MM.1S (cell line): ENCODE measurements at places on chromosomes 5 and 9.

DNA sequence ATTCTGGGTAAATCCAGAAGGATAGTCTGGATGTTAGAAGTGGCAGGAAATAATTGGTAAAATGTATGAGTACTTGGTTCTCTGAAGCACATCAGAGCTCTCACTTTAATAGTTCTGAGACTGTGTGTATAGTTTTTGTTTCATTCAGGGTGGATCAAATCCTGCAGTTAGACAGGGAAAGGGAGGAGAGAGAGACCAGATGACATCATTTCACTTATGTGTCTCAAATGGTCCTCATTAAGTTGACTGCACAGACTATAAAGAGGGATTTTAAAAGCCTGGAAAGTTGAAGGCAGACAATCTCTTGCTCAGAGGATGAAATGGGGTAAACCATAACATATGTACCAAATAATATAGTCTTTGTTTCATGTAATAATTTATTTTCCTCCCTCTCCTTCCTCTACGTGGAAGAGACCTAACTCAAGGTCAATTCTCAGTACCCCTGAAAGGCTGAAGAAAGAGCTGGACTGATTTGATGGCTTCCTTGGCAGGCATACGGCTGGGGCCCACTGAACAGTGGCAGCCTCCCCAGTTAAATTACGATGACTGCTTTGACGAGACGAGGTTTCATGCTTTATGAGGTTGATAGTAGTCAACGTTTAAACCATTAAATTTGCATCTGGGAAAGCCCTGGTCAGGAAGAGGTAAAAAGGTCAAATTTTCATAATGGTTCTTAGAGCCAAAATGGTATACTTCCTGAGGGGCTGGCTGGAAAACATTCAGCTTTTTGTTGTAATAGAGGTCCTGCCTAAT is 395.1 kb upstream of the RPS23 start:
- DNase-seq, result no peak

GRCh38 chr5:61449804-61450492 is 117.9 kb downstream of the ZSWIM6 start:
- no peak for DNase-seq

GRCh38 chr5:16695779-16696178 is 79.0 kb upstream of the RETREG1 start:
- no peak for DNase-seq

DNA sequence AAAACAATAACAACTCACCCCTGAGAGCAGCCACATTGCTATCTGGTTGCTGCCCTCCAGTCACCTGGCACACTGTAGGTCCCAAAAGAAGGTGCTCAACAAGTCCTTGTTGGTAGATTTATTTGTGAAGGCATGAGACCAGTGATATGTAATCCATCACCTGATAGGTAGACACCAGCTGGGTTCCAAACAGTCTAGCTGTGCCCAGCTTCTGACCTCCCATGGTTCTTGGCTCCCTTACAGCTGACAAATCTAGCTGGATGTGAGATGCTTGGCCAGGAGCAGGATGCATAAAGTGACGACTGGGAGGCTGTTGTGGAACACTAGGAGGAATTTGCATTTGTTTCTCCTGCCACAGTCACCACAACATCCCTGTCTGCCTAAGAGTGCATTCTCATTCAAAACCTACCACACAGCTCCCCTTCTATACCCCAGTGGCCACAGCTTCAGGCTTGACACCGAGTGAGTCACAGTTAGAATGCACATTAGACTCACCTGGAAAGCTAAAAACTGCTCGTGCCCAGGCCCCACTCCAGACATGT is 7.8 kb upstream of the VLDLR start:
- no peak for DNase-seq

GRCh38 chr5:150176745-150177477 is 10.3 kb downstream of the CDX1 start:
- no peak for DNase-seq

DNA sequence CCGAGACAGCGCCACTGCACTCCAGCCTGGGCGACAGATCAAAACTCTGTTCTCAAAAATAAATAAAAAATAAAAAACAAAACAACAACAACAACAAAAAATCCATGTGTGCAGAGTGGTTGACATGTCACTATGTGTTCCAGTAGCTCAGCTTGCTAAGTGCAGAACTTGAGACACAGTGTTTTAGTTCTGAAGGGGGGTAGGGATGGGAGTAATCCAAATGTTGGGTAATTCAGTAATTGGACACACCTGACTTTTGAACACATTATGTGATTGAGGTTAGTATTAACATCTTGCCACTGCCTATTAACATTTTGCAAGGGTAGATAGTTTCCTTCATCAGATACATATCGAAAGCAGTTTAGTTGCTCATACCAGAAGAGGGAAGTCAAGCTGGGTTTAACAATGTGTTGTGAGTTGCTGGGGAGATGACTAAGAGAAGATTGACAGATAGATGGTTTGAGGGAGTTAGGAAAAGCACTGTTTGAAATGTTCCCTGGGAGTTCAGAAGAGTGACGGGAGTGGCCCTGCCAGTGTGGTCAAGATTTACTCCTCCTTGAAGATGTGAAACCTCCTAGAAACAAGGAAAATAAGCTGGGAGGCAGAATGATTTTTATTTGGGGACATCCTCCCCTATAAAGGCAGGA is 928 bp downstream of the HACD4 start:
- no peak for DNase-seq
